ENCODE measurements at places on chromosomes 2 and 18.

DNA sequence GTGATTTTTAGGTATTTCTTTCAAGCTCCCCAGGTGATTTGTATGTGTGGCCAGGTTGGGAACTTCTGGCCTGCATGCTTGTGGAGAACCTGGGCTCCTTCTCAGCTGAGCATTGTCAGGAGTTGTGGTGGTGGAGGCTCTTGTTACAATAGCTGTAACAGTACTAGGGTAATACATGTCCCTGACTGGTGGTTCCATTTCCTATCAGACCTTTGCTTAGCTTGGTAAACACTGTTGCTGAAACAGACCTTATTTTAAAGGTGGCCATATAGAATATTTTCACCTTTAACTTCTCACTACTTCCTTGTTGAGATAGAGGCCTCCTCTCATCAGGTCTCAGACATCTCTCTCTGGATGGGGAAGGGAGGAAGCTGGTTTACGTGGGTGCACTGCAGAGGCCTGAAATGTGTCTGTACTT lies 79.2 kb downstream of the SETBP1 start:
- no peak for DNase-seq

DNA sequence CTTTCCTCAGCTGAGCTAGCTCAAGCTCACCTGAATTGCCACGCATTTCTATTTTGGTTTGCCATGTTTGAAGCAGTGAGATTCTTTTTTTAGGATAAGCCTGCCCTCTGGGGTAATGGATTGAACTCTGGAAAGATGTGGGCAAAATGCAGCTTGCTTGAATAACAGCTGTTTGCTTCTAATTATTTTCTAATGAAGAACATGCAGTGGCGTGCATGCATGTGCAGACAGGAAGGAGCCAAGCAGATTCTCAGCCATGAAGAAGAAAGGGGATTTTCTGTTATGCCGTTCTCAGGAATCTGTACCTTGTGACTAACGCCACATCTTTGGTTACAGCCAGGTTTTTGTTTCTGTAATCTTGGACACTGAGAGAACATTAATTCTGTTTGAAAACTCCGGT lies 171.2 kb downstream of the ANTXR1 start:
- peak; percentile 68 for DNase-seq

DNA sequence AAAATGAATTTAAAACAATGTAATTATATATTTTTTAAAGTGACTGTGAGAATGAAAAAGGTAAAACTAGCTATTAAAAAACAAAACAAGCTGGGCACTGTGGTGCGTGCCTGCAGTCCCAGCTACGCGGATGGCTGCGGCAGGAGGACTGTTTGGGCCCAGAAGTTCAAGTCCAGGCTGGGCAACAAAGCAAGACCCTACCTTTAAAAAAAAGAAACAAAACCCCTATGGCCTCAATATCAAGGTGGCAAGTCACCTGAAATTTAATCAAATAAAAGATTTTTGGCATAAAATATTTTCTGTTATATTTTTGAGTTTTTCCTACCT lies 46.9 kb upstream of the STRN start:
- no peak for DNase-seq

DNA sequence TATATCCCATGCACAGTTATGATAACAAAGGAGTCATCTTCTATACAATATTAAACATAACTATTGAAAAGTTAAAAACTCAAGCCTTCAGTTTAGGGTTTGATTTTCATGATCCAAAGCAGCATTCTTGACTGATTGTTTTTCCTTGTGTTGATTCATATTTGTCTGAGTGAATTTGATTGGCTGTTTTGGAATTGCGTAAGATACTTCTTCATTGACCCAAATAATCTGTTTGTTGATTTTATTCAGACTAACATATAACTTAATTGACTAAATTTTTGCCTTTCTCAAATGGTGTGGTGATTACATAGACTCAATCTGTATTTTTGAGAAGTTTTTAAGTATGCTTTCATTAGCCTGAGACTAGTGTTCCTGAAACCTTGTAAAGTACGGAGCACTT lies 305.7 kb upstream of the TNP1 start:
- no peak for DNase-seq

- no peak for DNase-seq
These were observed 470.1 kb upstream of the RAB12 start for GRCh38 chr18:8139127-8139527.

DNA sequence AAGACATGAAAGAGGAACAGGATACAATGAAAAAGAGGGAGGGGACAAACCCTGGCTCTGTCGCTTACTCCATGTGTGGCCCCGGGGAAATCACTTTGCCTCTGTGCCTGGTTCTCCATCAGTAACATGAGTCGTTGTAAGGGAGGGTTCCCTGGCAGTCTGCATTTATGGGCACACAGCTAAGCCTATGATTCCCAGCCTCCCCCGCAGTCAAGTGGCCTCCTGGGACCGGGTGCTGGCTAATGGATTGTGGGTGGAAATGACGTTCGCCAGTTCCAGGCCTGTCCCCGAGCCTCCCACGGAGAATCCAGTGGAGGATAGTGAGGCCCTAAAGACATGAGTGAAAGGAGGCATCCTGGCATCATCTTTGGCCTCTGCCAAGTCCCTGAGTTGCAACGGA lies 42.7 kb downstream of the SFXN5 start:
- DNase-seq: no peak

- DNase-seq: no peak
These were observed 7.1 kb upstream of the EML6 start for GRCh38 chr2:54716375-54716774.

DNA sequence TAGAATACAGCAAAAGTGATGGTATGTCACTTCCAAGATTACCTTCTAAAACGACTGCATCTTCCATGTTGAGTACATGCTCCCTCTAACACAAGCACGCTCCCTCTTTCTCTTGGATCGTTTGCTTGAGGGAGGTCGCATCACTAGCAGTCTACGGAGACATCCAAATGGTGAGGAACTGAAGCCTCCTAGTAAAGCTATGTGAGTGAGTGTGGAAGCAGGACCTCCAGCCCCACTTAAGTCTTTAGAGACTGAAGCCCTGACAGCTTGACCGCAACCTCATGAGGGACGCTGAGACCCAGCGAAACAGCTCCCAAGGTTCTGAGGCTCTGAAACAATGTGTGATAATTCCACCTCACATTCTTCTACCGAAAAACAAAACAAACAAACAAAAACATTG lies 486.7 kb upstream of the GCFC2 start:
- no peak for DNase-seq

- DNase-seq: peak; percentile 22
These were observed 23.9 kb upstream of the CAVIN2 start for GRCh38 chr2:191870744-191871143.

GRCh38 chr2:159585622-159586021 lies 30.7 kb downstream of the BAZ2B start:
- DNase-seq: no peak

DNA sequence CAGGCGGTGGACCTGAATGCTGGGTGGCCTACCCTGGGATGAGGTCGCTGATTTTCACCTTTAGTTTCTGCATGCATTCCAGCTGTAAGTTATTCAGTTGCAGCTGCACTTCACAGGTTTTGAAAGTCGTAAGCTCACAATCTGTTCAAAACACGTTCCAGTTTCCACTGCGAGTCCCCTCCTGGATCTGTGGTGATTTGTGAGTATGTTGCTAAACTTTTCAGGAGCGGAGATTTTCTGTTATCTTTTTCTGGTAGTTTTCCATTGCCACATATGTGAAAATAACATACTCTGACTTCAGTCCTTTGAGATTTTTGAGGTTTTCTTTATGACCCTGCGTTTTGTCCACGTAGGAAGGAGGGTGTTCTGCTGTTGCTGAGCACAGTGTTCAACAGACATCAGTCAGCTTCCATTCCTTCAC lies 102.1 kb downstream of the SNTG2 start:
- DNase-seq: no peak

GRCh38 chr2:235270956-235271355 lies 222.9 kb upstream of the AGAP1 start:
- DNase-seq: peak; percentile 22

- no peak for DNase-seq
These were observed 19.7 kb downstream of the TYMS start for GRCh38 chr18:677145-677544.

GRCh38 chr2:97706112-97706511 lies 7.3 kb upstream of the ZAP70 start:
- DNase-seq: no peak

DNA sequence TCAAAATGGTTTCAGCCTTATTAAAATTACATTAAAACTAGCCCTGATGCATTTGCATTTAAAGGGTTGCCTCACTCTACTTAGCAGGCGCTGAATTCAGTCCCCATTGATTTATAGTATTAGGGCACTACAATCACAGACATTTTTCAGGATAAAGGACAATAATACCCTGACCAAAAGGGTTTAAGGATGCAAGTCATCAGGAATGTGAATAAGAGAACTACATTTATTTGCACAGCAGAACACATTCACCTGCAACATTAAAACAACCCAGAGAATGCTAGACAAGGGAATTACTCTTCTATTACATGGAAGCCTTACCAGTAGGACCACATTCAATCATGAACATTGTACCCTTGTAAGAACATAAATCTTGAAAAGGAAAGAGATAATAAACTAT lies 93.6 kb downstream of the TCF4 start:
- DNase-seq: no peak

DNA sequence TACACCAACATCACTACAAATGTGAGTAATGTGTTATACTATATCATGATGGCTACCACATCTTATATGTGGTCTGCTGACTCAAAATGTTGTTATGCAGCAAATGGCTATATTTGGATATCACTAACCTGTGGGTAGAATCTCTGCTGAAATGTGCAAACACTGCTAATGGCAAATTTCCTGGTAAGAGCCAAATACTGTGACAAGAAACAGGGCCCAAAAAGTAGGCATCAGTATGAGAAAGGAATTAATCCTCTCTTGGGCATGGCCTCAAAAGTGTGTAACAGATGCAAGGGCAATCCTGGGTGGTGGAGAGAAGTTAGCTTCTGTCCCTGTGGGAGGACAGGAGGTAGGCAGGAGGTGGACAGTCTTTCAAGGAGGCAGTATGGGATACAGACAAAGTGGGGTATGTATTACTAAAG lies 13.3 kb downstream of the ATF2 start:
- DNase-seq: peak; percentile 71

DNA sequence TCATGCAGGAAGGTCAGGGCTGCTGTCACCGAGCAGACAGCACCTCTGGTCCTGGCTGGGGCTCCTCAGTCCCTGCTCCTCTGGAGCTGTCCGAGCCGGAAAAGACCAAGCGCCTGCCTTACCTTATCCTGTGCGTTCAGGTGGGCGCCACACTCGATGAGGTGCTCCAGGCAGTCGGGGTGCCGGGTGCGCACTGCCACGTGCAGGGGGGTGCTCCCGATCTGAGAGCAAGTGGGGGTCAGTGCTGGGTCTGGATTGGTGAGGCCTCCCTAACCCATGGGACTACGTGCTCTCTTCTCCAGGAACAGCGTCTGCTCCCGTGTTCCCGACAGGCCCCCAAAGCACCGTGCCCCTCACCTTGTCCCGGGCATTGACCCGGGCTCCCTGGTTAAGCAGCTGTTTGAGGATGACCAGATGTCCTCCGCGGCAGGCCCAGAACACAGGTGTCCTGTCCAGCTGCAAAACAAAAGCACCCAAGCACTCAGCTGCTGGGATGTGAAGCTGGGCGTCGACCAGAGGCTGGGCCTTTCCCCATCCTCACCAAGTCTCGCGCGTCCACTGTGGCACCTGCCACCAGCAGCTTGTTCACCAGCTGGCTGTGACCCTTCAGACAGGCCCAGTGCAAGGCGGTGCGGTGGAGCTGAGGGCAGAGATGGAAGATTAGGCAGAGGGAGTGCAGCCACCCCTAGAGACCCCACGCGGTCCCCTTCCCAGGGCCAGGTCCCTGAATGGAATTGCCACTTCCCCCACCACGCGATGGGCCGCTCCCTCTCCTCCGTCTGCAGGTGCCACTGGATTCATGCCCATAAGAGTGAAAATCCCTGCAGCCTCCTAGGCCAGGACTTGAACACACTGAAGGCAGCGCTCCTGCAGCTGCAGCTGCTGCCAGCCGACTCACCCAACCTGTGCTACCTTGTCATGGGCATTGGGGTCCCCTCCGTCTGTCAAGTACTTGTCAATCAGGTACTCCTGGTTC lies 3.7 kb downstream of the ANKRD23 start:
- DNase-seq: no peak

- DNase-seq: no peak
These were observed 78.4 kb downstream of the UXS1 start for GRCh38 chr2:106115665-106116064.

GRCh38 chr2:33420726-33421125 lies 55.7 kb upstream of the RASGRP3 start:
- no peak for DNase-seq

DNA sequence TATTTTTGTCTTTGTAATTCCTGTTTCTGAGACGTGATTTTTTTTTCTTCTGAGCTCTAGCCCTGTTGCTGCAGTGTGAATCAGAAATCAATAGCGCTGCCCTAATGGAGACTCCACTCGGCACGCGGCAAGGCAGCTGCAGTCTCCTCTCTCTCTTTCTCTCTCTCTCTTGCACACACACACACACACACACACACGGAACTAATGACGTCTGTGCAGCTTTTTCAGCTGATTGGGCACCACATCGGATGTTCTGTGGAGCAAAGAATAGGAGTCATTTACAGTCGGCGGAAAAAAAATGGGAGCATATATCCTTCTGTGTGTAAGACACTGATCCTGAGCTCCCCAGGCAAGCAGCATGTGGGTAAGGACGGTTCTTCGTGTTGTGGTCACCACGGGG lies 2.0 kb upstream of the MYT1L start:
- no peak for DNase-seq

DNA sequence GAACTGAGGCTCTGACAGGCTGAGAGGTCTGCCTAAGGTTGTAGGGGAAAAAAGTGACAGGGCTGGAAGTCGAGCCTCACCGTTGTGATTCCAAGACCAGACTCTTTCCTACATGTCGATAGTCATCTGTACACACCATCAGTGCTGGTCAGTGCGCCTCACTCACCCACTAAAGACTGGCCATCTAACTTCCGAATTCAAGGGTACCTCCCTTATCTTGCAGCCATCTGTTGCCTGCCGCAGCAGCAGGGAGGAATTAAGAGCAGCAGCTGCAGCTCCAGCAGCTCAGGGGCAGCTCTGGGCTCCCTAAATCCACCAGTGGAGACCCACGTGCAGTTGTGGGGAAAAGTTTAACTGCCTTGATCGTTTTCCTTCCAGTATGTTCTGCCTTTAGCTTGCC lies 32.6 kb upstream of the GPR39 start:
- DNase-seq: no peak

- no peak for DNase-seq
These were observed 606 bp downstream of the OTOF start for GRCh38 chr2:26477126-26477910.
